ENCODE measurements at places on chromosomes 1 and 21. TPM values are rescaled to one million over a fixed set of nuclear protein-coding genes. Genes with fewer than 3 reads are reported as not detected.

GRCh38 chr1:237186675-237187074 is 144.7 kb downstream of the RYR2 start:
- DNase-seq = no peak

GRCh38 chr1:5748286-5749225 is 243.7 kb downstream of the NPHP4 start:
- no peak for DNase-seq

Gene TMPRSS15
- not detected for total RNA-seq

Gene CA14
- total RNA-seq = 1.4 TPM

Gene C4BPB
- 0.34 TPM for total RNA-seq

GRCh38 chr1:56755911-56756310 is 63.3 kb downstream of the FYB2 start:
- DNase-seq = no peak

Gene RYR2
- 5.5 TPM for total RNA-seq

DNA sequence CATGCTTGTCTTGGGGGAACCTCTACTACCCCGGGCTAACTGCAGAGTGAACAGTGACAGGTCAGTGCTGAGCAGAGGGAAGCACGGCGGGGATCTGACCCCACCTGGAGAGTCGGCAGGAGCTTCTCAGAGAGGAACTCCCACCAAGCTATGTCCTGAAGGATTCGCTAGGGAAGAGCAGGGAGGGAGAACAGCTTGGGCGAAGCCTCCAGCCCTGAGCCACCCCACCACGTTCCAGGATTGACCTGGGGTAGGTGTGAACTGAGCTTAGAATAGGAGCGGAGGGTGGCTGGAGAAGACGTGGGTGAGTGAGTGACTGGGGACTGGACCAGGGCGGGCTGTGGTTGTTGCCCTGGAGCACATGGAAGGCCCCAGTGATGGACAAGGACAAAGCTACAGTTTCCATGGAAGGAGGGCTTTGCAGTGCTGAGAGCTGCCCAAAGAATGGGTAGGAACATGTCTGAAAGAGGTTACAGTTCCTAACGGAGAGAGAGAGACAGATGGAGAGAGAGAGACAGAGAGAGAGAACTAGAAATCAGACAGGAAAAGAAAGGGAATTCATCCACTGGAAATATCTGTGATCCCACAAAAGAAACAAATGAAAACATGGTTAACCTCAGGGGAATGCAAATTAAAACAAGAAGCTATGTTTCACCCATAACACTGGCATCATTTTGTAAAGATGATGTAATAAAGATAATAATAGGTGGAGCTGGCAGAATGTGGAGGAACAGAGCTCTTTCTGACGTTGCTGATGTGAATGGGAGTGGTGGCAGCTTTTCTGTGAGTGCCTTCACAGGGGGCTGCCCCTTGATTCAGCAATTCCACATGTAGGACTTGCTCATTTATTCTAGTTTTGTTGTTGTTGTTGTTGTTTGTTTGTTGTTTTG is 17.2 kb downstream of the BSND start:
- no peak for DNase-seq

- no peak for DNase-seq
Observed at GRCh38 chr1:29259802-29260441, 23.6 kb downstream of the PTPRU start.

GRCh38 chr1:150791585-150791984 is 16.5 kb downstream of the CTSK start:
- DNase-seq = no peak

GRCh38 chr1:53145942-53146708 is 3.7 kb upstream of the SLC1A7 start:
- peak; percentile 85 for DNase-seq

DNA sequence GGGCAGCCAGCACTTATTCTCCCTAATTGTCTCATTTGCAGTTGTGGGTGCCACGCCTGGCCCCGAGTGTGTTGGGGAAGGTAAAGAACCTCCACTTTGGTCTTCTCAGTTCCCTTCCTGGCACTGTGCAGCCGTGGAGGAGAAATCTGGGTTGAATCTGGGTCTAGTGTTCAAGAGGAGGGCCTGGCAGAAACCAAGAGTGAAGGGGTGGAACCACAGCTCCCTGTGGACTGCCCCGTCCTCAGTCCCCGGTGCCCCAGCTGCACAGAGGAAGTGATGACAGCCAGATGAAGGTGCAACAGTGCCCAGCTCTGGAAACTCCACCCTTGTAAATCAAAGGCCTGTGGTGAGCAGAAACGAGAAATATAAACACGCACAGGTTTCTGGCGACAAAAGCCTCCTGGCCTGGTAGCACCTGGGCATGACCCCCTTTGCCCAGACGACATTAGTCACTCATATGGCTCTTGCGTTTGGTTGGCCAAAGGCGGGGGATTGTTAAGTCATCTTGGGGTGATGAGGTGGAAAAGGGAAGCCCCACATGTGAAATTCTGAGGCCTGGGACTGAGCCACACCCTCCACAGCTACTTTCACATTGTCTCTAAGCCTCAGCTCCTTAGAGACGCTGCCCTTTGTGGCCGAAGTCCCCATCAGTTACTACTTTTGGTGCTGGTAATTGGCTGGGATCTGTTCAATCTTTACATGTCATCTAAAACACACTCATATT is 4.2 kb upstream of the ECE1 start:
- DNase-seq = no peak

DNA sequence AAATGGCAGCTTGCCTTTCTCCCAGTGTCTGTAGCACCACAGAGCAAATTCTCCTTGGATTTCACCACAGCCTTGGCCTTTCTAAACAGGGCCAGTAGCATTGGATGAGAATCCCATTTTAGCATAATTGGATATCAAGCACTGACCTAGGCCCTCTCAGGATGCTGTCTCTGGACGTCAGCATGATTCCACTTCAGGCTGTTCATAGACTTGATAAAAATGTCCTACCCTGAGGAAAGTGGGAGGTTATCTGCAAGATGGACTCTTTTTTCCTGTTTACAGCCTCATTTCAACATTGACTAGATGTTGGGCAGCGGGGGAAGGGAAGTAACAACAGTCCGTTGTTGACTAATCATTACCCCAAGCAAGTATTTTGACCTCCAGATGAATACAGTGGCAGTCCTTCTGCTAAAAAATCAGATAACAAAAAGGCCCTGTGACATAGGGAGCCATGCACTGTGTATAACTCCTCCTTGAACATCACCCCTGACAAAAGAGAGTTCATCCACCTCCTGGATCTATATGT is 5.2 kb downstream of the NPL start:
- no peak for DNase-seq

GRCh38 chr1:106055855-106056254 is 1000.6 kb upstream of the PRMT6 start:
- DNase-seq = no peak

Gene MROH7
- 25.2 TPM for total RNA-seq

DNA sequence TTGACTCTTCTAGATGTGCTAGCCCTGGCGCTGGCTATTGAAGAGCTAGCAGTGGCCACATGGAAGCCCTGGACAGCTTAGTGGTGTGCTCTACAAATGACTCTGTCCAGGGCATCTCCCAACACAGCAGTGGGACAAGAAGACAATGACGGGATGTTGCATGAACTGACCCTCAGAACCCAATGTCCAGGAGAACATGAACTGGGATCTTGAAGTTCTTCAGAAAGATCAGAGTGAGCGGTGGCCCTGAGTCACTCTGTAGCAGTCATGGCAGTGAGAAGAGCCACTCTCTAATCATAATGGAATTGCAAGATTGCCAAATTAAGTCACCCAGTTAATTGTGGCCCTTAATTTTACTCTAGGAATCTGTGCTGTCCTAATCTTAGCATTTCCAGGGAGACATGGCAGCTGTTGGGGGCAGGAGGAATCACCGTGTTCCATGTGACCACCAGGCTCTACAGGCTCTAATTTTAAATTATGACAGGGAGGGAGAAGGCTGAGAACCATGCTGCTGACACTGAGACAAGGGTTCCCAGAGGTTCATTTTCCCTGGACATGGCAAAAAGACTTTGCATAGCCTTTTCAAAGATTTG is 10.2 kb upstream of the OBSCN start:
- DNase-seq = no peak

Gene HAO2
- total RNA-seq = 0.23 TPM

DNA sequence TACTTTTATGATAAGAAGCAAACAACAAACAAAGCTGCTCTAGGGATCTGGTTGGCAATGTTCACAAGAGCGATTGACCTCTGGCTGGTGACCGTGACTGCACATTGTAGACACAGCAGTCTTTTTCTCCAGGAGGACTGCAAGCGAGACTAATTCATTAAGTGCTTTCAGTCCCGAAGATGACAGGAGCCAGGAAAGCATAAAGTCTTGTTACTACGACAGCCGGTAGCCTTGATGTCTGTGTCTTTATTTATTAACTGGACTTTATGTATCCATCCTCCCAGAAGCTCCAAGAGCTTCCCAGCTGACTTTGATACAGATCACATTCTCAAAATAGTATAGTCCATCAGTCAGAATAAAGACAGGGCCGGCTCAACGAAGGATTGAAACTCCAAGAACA is 18.2 kb downstream of the FAM163A start:
- no peak for DNase-seq

- DNase-seq = no peak
Observed at GRCh38 chr1:40984531-40984930, 5.0 kb downstream of the CTPS1 start.

Gene TNFRSF4
- total RNA-seq = 2.0 TPM

DNA sequence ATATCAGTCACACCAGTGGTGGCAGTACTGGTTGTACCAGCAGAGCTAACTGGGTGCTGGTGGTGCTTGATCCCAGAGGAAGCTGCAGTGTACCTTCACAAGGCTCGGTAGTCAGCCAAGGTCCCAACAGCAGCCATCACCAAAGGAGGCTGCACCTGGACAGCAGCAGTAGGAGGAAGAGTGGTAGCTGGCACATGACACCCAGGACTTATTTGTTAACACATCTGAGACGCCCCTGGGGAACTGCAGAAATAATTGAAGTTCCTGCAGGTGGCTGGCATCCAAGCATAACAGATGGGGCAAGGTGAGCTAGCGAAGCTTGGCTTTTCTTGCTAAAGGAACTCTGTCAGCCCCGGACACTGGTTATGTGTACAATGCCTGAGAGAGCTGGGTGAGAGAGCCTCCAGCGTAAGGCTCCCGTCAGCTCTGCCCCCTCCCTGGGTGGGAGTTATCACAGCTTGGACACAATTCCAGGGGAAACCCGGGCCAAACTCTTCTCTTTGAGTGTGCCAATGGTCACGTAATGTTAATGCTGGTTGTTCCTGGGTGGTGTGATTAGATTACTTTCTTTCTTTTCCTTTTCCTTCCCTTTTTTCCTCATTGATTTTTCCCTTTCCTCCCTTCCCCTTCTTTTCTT is 29.1 kb upstream of the PARP1 start:
- no peak for DNase-seq

- DNase-seq = no peak
Observed at GRCh38 chr1:87122243-87122642, 206.4 kb upstream of the LMO4 start.

GRCh38 chr1:36872126-36872754 is 162.1 kb downstream of the GRIK3 start:
- DNase-seq = no peak

DNA sequence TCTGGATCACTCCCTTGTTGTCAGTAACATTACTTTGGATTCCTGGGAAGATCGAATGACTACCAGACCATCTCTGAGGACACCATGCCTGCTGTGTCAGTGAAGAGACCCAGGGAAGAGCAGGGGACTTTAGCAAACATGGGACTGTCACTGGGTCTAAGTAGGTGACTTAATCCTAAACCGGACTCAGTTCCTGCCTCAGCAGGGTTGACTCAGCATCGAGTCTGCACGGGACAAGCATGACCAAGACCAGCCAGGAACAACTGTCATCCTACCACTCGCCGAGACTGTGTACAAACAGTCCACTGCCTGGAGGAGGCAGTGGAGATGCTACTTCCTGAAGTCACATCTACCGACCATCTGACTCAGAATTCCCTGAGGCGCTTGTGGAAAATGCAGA is 53.2 kb upstream of the RAB4A start:
- DNase-seq = no peak

DNA sequence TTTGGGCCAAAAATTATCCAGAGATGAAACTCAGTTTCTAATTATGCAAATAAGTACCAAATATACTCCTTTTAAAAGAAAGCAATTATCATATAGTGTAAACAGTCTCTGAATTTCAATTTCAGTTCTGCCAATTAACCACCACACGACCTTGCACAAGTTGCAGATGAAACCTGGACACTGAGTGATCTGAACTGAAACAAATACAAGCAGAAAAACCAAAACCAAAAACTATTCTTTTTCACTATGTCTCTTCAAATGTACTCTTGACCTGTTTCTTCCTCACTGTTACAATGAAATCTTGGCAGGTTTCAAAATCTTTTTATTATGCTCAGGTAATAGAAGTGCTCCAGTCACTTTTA is 79.2 kb downstream of the TYW3 start:
- no peak for DNase-seq

DNA sequence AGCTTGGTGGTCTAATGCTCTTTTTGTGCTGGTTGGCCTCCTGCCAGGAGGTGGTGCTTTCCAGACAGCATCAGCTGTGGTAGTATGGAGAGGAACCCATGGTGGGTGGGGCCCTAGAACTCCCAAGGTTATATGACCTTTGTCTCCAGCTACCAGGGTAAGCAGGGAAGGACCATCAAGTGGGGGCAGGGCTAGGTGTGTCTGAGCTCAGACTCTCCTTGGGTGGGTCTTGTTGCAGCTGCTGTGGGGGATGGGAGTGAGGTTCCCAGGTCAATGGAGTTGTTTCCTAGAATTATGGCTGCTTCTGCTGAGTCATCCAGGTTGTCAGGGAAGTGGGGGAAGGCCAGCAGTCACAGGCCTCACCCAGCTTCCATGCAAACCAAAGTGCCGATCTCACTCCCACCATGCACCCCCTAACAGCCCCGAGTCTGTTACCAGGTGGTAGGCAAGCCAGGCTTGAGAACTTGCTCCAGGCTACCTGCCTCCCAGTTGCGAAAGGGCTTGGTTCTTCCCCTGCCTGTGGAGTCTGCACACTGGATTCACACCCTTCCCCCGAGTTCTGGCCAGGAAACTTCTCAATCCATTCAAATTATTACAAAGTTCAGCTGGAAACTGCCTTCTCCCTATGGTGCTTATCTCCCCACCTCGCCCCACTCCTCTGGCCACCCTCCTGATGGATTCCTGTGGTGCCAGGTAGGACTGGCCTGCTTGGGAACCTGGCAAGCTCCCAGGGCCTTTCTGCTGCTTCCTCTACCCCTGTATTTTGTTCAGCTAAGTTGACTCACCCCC is 37.8 kb downstream of the DRAM2 start:
- DNase-seq = no peak

Gene REN
- total RNA-seq = 0.89 TPM

GRCh38 chr1:193338194-193338593 is 151.8 kb upstream of the B3GALT2 start:
- no peak for DNase-seq

- DNase-seq = no peak
Observed at GRCh38 chr1:215779729-215780128, 212.6 kb downstream of the KCTD3 start.

GRCh38 chr1:240295811-240296210 is 204.1 kb downstream of the FMN2 start:
- DNase-seq = no peak

Gene NOL9
- total RNA-seq = 41.5 TPM

Gene PBX1
- 169 TPM for total RNA-seq

GRCh38 chr1:153799016-153799415 is 23.8 kb downstream of the SLC27A3 start:
- no peak for DNase-seq
